ENCODE measurements at places on chromosomes 6 and 20. TPM values are rescaled to one million over a fixed set of nuclear protein-coding genes. Genes with fewer than 3 reads are reported as not detected.

FERMT1 gene
- total RNA-seq: 0.33 TPM

C20orf202 gene
- not detected for total RNA-seq

LY86 gene
- total RNA-seq: 0.64 TPM

FAM209A gene
- total RNA-seq: 0.59 TPM

EPB41L1 gene
- total RNA-seq: 0.88 TPM

WFDC13 gene
- not detected for total RNA-seq

DNA sequence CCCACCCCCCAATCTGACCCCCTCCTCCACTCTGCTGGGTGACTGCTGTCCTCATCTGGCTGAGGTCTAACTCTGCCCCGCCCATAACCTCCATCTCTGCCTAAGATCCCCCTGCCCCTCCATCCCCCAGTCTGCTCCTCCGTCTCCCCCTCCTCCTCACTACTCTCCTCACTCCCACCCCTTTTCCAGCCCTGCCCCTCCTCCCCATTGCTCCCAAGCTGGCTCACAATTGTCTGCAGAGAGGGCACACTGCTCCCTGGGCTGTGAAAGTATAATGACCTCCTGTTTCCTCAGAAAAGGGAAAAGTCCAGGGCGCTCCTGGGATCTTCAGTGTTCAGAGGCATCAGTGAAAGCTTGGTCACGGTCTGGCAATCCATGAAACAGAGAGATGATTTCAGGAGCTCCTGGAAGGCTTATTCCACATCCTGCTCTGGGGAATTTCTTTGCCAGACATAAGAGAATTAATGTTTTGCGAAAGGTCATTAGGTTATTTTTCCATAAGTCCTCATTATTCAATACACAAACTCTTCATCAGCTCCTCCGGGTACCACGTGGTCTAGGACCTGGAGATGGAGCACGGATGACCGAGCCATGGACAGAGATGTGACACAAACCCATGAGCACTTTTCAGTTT is 21.5 kb downstream of the CST5 start:
- no peak for DNase-seq

DNA sequence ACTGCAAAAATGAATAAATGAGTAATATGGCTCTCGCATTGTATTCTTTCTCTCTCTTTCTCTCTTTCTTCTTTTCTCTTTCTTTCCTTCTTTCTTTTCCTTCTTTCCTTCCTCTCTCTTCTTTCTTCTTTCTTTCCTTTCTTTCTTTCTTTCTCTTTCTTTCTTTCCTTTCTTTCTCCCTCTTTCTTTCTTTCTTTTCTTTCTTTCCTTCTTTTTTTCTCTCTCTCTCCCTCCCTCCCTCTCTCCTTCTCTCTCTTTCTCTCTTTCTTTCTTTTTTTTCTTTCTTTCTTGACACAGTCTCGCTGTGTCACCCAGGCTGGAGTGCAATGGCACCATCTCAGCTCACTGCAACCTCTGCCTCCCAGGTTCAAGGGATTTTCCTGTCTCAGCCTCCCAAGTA is 20.3 kb upstream of the ELOVL5 start:
- no peak for DNase-seq

DNA sequence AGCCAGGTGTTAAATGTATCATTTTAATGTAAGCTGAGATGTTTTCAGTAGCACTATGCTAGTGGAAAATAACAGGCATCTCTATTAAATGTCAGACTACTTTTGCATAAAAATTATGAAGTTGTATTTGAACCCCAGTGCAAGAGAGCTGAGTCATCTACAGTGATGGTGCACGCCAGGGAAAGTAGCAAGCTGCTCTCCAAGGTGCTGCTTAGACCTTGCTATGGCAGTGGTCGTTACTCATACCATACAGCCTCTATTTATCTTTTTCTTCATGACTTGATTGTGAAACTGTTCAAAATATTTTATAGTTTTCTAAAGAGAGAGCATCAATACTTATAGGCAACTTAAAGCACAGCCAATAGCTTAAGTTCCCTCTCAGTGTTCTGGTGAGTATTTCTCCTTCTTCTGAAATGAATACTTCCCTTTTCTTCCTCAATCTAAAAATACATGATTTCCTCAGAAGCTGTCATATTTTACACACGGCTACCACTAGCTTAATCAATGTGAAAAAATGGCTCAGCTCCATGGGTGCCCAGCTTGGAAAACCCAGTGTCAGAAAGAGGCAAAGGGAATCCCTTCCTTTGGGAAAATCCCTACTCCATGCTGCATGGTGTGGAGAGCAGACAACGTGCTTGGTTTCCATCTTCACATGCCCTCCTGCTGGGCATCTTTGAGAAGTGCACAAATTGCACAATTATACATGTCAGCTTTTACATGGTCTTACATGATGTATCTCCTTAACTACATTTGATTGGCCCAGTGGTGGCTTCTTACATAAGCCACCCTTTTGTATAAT is 105.6 kb downstream of the ELOVL4 start:
- no peak for DNase-seq

DNA sequence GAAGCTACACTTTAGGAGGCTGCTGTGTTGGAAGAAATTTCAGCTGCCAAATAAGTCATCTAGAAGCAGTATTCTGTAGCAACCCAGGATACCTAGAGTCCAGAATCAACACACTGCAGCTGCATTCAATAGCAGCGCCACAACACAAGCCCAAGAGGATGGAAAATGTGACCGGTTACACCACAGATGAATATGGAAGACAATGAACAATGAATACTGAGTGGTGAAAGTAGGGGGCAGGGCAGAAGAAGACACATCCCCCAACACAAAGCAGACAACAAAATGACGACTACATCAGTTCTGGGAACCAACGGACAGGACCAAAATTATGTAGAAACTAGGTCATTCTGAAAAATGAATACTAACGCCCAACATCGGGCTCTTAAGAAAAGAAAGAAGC is 38.2 kb downstream of the KIF6 start:
- no peak for DNase-seq

- DNase-seq: no peak
Observed at GRCh38 chr20:10661261-10661660, 12.5 kb downstream of the JAG1 start.

- no peak for DNase-seq
Observed at GRCh38 chr6:163539101-163539762, 124.7 kb downstream of the QKI start.

- DNase-seq: no peak
Observed at GRCh38 chr6:11701573-11701972, 77.0 kb downstream of the ADTRP start.

DNA sequence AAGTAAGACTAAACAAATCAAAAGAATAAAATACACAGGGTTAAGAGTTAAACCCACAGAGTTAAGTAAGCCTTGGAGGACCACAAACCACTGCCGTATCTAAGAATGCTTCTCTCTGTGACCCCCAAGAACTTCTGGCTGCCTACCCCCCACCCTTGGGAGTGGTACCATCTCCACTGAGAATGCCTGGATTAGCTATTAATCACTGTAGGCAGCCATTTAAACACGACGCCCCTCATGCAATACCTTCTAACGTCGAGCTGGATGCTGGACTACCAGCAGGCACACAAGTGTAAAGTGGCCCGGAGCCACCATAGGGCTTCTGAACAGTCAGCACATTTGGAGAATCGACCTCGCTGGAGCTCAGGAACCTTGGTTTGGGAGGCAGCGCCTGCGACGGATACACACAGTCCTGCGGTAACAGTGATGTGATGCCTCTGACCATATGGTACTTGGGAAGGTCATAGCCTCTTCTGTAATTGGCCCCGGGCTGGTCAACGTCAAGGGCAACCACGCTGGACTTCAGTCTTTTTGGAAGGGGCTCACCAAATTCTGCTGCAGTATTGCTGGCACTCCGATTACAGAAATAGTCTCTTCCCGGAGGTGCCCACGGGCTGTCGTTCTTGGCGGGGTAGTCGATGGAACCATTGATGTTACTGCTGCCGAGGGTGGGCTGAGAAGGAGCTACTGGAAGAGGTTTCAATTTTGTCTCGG is 18.0 kb downstream of the ZNF217 start:
- DNase-seq: no peak

DNA sequence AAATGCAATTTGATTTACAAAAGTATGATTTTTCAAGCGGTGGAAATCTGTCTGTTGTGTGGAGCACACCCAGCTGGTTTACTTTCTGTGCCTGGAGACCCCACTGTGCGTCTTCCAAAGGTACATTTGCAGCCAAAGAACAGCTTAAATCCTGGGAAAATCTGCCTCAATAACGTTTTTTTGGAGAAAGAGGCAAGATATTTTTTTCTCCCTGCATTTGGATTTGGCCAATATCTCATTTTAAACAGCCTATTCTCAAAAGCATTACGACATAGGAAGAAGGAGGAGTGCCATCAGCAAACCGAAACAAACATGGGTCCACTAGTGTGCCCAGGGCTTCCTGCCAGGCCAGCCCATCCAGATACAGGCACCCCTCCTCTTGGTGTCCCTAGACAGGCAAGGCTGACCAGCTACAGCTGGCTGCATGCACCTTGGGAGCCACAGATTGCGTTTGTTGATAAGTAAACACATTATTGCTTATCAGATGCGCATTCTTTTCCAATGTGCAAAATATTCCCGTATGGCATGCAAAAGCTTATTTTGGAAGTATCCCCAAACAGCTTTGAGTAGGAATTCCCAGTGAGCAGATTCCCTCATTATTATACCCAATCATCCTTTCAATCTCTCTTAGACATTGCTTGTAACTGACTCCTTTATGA is 184.5 kb upstream of the MARCKS start:
- no peak for DNase-seq

DNA sequence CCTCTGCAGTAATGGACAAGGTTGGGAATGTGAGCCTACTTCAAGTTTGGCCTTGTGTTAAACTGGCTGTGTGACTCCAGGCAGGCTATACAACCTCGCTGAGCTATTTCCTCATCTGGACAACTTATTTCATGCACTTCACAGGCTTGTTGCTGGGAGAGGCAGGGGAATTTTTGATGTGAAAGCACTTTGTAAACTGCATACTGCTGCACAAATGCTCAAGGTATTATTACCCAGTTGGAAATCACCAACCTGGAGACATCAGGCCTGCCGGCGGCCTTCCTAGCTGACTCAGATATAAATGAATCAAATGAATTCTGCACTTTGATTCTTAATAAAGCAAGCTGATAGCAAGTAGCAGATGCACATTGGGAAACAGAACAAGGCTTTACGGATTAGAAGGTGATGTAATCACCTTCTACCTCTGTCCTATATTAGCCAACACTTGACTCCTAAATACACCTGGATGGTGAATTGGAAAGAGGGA is 10.1 kb downstream of the JARID2 start:
- DNase-seq: no peak

DNA sequence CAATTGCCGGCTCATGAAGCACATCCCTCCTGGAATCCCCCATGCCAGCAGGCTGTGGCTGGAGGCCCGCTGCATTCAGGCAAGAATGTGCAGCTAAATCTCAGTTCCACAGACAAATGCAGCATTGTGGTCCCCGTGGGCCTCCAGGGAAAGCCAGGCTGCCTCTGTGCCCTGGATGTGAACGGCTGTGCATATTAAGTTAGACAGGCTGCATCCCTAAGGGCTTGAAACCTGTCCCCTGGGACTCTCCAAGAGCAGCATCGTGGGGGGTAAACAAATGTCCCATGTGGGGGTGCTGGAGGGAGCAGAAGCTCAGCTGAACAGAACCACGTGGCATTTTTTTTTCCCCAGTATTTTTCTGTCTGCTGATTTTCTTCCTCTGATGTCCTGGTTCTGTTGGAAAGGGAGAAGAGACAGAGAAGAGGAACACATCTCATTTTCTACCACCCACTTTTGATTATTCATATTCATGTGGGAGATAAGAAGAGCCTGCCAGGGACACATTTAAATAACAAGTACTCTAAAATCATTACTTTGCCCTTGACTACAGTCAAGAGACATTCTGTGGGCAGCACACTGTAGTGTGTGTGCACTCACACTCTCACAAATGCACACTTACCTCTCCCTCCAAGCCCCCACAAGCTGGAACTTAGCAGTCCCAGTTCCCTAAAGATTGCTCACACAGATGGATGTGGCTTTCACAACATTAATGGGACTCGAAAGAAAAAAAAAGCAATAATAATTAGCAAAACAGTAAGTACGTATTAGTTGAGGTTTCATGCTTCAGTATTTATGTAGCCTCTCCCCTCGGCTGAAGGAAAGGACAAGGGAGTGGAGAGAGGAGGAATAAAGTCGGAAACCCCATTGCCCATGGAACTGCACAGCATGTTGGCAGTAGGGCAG is 16.9 kb downstream of the GFOD1 start:
- no peak for DNase-seq

- DNase-seq: peak; percentile 43
Observed at GRCh38 chr6:33197431-33198048, 2.9 kb downstream of the RXRB start.

Data from activated CD4-positive, alpha-beta memory T cell treated with anti-CD3 and anti-CD28 coated beads for 36 hours (primary cell).